ENCODE measurements at places on chromosomes 11 and 22. TPM values are rescaled to one million over a fixed set of nuclear protein-coding genes. Genes with fewer than 3 reads are reported as not detected.

Gene SOX10
- not detected for total RNA-seq

Gene OR52H1
- 0.63 TPM for total RNA-seq

Gene CRYBB2
- not detected for total RNA-seq

Gene SLCO2B1
- total RNA-seq, result not detected

Gene C1QTNF5
- total RNA-seq, result not detected

Gene CARNS1
- 3.3 TPM for total RNA-seq

Data from mononuclear cell (primary cell).